Activated CD8-positive, alpha-beta memory T cell treated with anti-CD3 and anti-CD28 coated beads for 4 hours (primary cell): ENCODE measurements at places on chromosomes 1 and 21.

DNA sequence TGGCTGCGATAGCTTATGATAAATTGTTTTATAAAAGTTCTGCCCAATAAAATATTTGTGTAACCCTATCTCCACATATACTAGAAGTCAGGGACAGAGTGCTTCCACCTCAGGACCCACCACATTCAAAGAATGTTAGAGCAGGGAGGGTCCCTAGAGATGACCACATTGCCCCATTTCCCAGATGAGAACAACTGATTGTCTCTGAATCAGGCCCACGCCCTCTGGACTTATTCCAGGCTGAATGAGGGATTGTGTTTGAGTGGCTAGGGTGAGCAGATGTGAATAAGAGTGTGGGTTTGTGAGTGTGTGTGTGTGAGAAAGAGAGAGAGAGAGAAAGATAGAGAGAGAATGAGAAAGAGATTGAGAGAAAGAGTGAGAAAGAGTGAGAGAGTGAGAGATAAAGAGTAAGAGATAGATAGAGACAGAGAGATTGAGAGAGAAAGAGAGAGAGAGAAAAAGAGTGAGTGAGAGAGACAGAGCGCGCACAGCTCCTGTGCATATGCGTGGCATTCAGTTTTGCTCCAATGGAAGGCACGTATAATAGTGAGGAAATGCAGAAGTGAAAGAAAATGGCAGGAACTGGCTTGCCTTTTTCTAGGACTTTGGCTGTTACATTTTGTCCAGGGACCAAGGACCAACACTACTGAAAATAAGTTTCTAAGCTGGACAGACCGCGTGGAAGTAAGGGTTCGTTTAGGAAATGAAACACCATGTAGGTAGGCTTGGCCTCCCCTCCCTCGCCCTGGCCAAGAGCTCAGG lies 94.1 kb downstream of the ABCA4 start:
- no peak for DNase-seq

DNA sequence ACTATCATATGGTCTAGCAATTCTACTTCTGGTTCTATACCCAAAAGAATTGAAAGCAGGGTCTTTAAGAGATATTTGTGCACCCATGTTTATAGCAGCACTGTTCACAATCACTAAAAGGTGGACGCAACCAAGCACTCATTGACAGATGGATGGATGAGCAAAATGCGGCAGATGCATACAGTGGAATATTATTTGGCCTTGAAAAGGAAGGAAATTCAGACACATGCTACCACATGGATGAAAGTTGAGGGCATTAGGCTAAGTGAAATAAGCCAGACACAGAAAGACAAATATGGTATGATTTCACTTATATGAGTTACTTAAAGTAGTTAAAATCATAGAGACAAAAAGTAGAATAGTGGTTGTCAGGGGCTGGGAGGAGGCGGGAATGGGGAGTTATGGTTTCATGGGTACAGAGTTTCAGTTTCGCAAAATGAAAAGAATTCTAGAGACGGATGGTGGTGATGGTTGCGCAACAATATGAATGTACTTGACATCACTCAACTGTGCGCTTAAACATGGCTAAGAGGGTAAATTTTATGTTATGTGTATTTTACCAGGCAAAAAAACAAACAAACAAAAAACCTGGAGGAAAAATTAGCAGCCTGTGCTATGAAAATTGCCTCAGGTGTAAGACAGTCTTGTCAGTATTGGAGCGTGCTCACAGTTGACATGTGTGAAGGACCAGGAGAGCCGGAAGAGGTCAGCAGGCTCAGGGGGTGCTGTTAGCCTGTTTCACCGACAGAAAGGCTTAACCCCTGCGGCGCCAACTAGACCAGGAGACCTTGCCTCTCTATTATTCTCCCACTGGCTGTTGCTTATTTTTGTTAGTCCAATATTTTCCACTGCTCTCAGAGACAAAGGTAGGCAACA lies 26.5 kb downstream of the CD247 start:
- DNase-seq = no peak

DNA sequence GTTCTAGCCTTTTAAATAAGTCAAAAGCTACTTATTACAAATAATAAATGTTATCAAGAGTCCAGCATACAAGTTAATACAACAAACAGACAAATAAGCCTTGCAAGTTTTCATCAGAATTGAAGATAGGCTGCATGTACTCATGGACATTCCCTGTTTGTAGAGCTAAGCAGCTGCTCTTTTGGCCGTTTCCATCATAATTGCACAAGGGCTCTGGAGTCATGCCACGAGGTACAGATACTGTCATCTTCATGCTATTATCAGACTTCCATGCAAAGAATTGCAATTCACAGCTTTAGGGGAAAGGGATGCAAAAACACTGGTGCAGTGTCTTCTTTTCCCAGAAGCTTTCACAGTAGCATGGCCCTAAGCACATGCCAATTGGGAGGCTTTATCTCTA lies 52.8 kb upstream of the TBX15 start:
- DNase-seq = no peak

DNA sequence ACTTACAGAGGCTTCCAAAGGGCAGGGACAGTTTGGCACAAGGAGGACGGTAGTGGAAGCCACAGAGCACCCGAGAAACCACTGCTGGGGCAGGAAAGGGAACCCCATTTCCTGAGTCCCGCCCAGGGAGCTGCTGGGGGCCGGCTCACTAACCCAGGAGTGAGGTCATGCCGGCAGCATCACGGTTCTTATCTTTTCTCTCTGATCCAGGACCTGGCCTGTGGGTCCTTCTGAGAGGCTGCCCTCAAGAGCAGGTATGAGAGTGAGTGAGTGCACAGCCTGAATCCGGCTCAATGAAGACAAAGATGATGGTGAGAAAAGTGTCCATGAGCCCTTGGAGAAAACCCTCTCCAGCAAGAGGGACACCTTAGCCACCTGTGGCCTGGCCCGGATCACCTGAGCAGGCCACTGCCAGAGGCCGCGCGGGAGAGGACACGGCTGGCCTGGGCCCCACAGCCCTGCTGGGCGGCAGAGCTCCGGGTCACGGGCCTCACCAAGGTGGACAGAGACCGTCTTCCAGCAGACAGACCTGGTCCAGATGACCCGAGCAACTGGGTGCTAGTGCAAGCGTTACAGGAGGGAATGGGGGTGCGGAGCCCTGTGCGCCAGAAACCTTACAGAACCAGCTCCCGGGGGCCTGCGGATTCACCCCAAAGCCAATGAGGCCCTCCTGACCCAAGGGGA lies 94.9 kb downstream of the RIPK4 start:
- no peak for DNase-seq

DNA sequence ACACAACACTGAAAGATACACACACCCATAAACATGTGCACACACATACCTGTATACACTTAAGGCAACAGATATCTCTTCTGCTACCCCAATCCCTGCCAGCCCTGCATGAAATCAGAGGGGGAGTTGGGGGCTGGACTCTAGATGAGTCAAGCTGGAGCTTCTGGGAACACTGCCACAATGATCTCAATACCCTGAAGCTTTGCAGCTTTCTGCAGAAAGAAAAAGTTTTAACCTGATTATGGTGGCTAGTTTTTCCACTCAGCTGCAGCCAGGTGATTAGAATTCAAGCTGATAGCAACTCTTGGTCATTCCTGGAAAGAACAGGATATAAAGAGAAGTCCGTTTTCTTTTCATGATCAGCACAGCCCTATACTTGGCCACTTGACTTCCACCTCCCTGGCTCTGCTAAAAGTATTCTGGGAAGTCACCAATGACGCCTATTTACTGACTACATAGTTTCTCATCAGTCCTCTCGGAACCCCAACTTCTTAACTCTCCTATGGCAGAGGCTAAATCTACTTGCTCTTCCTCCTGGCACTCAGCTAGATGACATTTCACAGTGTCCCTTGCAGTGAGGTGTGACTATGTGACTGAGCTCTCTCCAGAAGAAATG lies 20.7 kb upstream of the DNASE2B start:
- DNase-seq = no peak
